ENCODE measurements at places on chromosomes 2 and 18. TPM values are rescaled to one million over a fixed set of nuclear protein-coding genes. Genes with fewer than 3 reads are reported as not detected.

Gene DNER
- not detected for total RNA-seq

Gene SRD5A2
- not detected for total RNA-seq

Gene RGPD3
- total RNA-seq: 1.3 TPM

Gene MFSD2B
- total RNA-seq: 0.14 TPM

Gene BMP10
- total RNA-seq: not detected

Gene RAB6D
- 0.06 TPM for total RNA-seq

Gene NAT8
- total RNA-seq: not detected

Gene LYPD1
- not detected for total RNA-seq

Gene CYRIA
- total RNA-seq: not detected

Gene RBM43
- 3.5 TPM for total RNA-seq
